ENCODE measurements at places on chromosomes 7 and 10.

DNA sequence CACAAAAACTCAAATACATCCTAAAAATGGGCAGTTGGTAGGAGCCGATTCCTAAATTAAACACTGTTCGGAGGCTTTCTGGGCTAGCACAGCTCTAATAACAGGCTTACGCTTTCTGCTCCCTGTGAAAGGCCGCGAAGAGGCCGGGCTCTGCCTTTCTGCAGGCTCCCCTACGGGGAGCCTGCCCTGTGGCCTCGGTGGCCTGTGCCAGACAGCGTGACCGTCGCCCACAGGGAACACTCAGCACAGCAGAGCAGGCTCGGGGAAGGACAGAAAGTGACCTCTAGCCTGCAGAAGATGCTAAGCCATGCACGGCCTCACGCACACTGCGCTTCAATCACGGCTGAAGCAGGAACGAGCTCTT, 64.2 kb downstream of the DIP2C start:
- no peak for DNase-seq

DNA sequence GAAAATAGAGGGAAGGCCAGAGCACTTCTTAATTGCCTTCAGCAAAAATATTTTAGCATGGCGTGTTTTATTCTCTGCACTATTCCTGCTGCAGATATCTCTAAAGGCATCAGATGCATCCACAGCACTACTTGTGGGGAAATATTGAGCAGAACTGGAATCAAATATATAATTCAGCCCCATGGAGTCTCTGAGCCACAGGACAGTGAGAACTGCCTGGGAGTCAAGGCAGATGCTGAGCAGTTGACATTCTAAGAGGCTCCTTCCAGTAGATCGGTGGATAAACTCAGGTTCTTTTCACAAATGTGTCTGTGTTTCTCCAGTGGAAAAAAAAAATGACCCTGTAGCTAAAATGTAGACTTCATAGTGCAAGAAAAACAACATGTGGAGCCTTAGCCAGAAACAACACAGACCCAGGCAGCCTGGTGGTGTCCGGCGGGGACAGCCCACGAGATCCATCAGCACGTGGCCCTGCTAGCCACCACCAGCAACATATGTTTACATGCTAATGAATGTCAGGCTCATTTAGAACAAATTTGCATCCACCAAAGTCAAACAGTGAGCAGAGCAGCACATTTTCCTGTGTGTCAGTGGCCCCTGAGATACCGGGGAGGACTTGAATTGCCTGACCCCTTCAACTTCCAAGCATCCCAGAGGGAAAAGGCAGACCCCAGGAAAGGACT, 123.3 kb upstream of the PFKP start:
- DNase-seq, result no peak

GRCh38 chr10:111756217-111757061, 427.1 kb downstream of the GPAM start:
- no peak for DNase-seq

GRCh38 chr10:125820701-125821100, 2.4 kb downstream of the UROS start:
- DNase-seq, result no peak

DNA sequence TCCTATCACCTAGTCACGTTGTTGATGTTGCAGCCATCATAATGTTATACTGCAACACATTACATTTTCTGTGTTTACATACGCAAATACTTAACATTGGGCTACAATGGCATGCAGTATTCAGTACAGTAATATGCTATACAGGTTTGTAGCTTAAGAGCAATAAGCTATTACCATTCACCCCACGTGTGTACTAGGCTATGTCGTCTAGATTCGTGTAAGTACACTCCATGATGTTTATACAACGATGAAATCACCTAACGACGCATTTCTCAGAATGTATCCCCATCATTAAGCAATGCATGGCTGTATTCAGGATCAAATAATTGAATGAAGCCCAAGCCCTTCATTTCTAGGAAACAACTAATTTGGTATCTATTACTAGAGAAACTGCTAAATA, 43.4 kb upstream of the C1GALT1 start:
- DNase-seq, result no peak

DNA sequence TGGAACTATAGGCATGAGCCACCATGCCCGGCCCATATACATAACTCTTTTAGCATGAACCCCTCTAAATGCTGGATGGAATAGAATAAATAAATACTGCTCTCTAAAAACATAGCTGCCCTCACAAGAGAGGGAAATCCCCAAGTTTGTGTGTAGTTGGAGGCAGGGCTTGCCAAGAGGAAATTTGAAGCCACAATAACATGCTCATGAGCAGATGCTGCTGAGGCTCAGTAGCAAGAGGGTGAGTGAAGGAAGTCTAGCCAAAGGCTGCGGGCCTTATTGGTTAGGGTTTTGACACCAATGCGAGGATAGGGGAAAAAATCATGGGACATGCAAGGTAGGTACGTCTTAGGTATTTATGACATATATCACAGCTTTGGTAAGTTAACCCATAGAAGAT, 17.3 kb downstream of the TPK1 start:
- DNase-seq, result no peak

DNA sequence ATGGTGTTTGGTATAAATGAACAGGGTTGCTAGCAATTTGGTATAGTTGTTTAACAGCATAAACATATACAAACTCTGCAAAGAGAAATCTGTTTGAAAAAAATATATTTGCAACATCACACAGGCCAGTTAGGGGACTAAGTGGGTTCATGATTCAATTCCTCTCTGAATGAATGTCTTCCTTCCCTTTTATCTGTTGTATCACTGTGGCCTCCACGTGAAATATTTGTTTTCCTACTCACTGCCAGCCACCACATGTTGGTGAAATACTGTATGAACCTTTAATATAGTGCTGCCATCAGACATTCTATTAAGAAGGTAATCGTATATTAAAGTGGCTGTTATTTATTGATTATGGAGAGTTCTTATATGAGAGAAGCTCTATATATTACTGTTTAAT, 157.0 kb downstream of the ARID5B start:
- no peak for DNase-seq

GRCh38 chr10:130422366-130423324, 286.5 kb downstream of the GLRX3 start:
- no peak for DNase-seq

GRCh38 chr7:47902013-47902412, 46.3 kb downstream of the PKD1L1 start:
- DNase-seq, result no peak

GRCh38 chr10:98920360-98920759, 315.3 kb downstream of the HPSE2 start:
- no peak for DNase-seq

DNA sequence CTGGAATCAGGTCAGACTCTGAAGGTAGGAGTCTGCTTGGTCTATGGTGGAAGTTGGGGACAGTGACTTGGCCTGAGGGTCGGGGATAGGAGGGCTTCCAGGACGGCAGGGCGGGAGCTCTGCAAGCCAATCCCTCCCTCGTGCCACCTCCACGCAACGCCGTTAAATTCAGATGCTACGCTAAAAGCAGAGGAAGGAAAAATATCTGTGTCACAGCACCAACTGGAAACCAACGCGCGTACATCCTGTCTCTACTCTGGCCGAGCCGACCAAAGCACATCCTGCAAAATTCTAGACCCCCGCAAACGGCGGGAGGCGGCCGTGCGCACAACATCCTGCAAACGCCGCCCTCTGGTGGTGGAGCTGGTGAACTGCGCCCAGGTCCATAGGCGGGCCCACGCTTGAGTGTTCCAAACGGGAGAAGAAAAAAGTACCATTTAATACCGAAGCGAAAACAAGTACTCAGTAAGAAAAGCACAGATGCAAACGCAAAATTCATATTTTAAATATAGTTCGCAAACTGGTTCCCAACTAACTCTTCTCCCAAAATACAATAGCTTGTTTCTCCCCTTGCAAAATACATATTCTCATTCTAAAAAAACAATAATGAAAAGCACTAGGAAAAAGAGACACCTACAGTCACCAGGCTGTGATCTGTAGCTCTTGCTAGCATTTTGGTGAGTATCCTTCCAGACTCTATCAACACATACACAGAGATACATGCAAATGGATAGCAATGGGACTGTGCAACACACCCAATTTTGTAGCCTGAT, 45.7 kb upstream of the HSPA12A start:
- no peak for DNase-seq

DNA sequence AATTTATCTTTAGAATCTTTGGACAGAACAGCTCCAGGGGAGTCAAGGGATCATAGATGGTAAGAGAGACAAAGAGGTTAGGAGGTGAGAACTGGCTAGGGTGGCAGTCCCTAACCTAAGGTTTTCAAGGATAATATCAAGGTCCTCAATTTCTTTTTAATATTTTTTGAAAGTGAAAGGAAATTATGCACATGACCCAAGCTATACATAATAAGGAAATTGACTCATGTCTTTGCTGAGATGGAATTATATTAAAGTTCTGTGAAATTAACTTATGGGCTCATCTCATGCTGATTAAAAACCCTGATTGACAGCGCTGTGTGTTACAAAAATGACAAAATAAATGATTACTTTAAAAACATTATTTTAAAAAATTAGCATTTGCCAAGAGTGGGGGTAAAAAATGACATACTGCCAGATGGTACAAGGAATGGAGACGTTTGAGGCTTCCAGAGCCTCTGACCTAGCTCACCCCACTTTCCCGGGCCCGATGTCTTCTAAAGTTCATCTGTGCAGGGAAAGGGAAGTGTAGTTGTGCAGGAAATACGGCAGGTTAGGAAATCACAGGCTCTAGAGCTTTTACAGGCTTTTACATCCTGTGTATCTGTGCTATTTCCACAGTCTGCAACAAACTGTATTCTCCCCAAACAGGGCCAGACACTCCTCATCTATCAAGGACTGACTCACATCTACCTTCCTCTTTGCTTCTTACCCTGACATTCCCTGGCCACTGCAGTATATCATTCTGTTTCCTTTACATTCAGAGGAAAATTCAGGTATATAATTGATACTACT, 185.6 kb upstream of the PRSS58 start:
- DNase-seq, result no peak

- DNase-seq, result peak; percentile 80
These were observed 17.8 kb downstream of the SCD start for GRCh38 chr10:100364735-100365391.

- no peak for DNase-seq
These were observed 49.5 kb upstream of the CACUL1 start for GRCh38 chr10:118804262-118804773.

- DNase-seq, result peak; percentile 89
These were observed 28.2 kb downstream of the MINDY4 start for GRCh38 chr7:30799206-30799975.

All from RWPE2 (cell line).